ENCODE measurements at places on chromosomes 5 and 9.

GRCh38 chr5:150246429-150246828, 43.1 kb downstream of the CAMK2A start:
- no peak for DNase-seq

- DNase-seq, result no peak
These were observed 3.7 kb downstream of the PKN3 start for GRCh38 chr9:128706045-128706444.

GRCh38 chr5:175698401-175699115, 40.7 kb downstream of the HRH2 start:
- no peak for DNase-seq

GRCh38 chr5:14184725-14185124, 41.6 kb downstream of the TRIO start:
- DNase-seq, result no peak

DNA sequence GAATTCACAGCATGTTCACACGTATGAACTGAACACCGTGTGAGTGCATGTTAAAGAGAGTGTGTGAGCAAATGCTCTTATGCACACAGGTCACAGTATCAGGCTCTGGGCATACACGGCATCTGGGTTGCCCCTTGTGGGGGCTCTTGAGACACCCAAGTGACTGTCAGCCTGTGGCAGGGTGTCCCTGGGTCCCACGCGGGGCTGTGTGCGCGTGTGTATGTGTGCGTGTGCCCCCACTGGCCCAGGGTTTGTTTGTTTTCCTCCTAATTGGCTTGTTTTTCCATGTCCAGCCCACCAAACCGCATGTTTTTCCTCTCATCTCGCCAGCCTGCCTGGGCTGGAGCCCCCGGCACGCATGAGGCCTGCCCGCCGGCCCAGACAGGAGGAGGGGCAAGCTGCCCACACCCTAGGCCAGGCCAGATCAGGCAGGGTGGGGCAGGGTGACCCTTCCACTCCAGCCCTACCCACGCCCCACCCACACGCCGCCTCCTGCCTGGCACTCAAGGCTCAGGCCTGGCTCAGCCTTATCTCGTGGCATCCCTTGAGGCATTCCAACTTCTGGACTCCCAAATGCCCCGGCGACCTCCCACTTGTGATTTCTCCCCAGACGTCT, 28.8 kb downstream of the CNTFR start:
- DNase-seq, result no peak

DNA sequence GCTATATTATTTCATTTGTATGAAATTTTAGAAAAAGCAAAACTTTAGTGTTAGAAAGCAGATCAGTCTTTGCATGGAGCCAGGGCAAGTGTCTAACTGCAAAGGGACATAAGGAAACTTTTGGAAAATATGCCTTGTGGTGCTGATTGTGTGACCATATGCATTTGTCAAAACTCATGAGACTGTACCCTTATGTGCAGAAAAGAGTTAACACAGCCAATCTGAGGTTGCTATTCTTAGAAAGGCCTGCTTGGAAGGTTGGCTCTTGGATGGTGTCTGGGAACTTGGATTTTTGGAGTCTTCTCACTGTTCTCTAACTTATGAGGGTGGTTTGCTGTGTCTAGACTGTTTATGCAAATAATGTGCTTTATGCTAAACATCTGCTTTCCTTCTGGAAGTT, 76.6 kb downstream of the SNX18 start:
- no peak for DNase-seq

- DNase-seq, result no peak
These were observed 1.5 kb downstream of the FAM81B start for GRCh38 chr5:95392593-95393182.

- no peak for DNase-seq
These were observed 464.7 kb upstream of the COX7C start for GRCh38 chr5:86152988-86153560.

GRCh38 chr9:129490583-129491486, 130.1 kb downstream of the C9orf50 start:
- DNase-seq, result no peak

- no peak for DNase-seq
These were observed 70.1 kb downstream of the GNAQ start for GRCh38 chr9:77961541-77961940.

DNA sequence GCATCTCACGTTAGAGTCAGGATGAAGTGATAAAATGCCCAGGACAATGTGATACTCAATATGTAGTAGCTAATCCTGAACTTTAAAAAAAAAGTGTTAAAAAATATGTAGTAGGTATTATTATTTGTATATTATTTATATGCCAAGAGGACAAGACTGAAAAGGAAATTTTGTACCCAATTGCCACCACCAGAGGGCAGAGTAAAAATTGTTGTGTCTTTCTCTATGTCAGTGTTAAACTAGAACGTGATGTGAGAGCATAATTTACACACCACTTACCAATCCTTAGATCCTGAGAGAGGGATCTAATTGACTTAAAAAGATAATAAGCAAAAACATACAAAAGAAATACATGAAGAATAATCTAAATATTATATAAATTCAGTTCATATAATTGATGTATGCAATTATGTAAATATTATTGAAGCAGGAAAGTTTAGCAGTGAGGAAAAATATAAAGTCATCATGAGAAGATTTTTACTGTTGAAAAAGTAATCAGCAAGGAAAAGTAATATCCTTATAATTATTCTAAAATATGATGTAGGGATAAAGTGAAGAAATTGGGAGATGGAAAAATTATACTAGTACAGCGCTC, 288.9 kb downstream of the RAB3C start:
- DNase-seq, result no peak

- no peak for DNase-seq
These were observed 75.9 kb upstream of the PRR16 start for GRCh38 chr5:120388016-120388781.

- DNase-seq, result no peak
These were observed 41.8 kb downstream of the NUP214 start for GRCh38 chr9:131167146-131167692.

- DNase-seq, result no peak
These were observed 123.5 kb upstream of the SLCO6A1 start for GRCh38 chr5:102622262-102622661.

- DNase-seq, result no peak
These were observed 18.8 kb upstream of the ENHO start for GRCh38 chr9:34541540-34541939.

DNA sequence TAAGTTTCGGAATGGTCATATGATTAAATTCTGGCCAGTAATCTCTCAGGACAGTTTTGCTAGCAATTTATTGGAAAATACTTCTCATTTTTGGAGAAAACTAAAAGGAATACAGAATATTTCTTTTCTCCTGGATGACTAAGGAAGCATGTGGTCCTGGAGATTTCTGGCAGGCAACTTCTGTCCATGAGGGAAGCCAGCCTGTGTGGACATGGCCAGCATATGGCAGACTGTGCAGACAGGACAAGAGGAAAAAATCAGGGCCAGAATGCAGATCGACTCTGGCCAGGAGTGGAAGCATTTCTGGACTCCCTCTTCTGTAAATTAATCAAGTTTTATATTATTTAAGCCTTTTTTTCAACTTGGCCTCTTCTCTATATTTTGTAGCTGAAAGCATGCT, 100.4 kb upstream of the CDH18 start:
- no peak for DNase-seq

DNA sequence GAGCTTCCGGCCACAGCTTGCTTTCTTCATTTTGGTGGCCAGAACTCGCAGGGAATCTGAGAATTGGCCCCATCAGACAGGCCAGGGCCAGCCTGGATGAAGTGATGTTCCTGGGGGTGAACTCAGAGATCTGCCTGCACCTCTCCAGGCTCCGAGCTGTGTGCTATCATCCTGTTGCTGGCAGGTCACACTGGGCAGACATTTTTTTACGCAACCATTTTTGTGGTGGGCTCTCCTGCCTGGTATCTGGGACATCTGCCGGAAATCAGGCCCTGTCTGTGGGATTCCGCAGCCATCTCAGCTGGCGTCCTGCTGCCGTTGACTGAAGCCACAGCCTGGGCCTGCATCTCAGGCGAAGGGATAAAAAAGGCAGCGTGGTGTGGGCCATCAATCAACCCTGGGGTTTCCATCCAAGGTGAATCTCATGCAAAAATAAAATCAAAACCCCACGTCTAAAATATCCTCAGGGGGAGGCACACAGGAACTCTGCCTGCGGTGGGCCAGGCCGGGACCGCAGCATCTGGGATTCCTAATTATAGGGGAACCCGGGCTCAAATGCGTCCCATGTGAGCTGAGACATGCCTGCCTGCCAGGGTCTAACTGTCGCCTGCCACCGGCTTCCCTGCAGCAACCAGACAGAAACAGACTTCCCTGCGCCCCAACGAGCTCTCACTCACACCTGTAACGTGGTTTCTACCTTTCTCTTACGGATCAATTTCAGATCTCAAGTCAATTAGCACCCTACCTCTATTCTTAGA, 174.3 kb downstream of the SYK start:
- no peak for DNase-seq

DNA sequence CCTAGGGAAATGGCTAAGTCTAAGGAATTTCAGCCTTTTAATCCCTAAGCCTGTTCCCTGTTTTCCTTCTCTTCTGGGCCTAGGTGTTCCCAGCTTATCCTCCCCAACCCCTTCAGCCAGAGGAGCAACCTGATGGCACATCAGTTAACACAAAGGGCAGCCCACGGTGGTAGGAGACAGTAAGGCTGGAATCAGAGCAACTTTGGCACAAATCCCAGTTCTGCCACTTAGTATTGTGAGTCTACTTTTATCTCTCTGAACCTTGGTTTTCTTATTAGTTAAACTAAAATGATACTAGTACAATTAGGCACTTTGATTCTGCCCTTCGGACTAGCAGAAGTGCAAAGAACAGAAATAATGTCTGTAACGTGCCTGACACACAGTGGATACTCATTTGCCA, 246.8 kb downstream of the SAXO1 start:
- DNase-seq, result no peak

GRCh38 chr5:36491856-36492255, 114.5 kb upstream of the SLC1A3 start:
- no peak for DNase-seq

DNA sequence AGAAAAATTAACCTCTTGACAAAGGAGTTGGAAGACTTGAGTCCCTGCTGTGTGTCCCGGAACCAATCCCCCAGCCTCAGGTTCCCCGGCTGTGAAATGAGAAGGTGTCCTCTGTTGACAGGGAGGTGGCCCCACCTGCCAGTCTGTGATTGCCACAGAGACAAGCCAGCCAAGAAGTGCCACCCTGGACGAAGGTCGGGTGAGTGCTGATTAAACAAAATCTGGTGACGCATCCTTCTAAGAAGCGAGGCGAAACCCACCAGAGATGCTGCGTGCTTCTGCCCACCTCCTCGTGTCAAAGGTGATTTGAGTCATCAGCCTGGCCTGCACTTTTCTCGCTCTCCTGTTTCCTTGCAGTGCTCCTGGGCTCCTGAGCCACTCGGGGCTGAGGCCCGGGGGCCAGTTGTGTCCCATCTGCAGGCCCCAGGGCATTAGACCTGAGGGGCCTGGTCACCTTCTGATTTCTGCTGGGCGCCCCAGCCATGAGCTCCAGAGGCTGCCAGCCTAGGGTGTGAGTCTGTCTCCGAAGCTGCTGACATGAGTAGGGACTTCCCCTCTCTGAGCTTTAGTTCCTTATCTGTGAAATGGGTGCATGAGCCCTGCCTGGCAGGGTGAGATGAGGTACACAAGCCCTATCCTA, 28.7 kb downstream of the NEK6 start:
- no peak for DNase-seq

- DNase-seq, result no peak
These were observed 269.4 kb upstream of the MVB12B start for GRCh38 chr9:126057121-126057825.

DNA sequence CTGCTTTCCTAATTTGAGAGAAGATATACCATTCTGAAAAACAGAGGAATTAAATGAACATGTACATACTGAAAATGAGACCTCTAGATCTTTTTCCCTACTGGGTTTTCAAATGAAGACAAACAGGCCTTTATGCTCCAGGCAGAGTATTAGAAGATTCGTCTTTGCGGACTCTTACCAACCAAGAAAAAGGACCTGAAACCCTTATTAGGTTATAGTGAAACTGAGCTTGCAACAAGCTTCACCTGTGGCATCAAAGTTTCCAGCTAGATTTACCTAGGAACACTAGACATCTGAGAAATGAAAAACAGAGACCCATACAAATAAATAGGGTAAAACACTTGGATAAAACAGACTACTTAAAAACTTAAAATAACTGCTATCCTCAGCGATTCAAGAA, 46.3 kb downstream of the SMIM15 start:
- no peak for DNase-seq

- DNase-seq, result no peak
These were observed 26.4 kb upstream of the REEP5 start for GRCh38 chr5:112948458-112948857.

- no peak for DNase-seq
These were observed 27.8 kb downstream of the PRLR start for GRCh38 chr5:35202319-35203111.

- no peak for DNase-seq
These were observed 1.6 kb upstream of the ASPN start for GRCh38 chr9:92483627-92484545.

DNA sequence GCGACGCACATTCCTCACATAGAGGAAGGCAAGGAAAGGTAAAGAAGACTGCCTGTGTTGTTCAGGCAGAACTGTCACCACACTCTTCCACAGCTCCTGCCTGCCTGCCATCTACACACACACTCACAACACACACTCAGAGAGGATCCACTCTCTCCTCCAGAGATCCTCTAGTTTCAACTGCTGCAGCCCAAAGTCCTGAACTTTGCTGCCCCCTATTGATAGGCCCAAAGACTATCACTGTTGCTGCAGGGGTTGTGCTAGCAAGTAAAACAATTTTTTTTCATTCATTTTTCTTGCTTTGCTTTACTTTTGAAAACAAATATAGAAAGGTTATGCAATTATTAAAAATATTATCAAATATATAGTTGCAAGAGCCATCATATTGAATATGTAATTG, 5.9 kb upstream of the CFAP90 start:
- peak; percentile 12 for DNase-seq

DNA sequence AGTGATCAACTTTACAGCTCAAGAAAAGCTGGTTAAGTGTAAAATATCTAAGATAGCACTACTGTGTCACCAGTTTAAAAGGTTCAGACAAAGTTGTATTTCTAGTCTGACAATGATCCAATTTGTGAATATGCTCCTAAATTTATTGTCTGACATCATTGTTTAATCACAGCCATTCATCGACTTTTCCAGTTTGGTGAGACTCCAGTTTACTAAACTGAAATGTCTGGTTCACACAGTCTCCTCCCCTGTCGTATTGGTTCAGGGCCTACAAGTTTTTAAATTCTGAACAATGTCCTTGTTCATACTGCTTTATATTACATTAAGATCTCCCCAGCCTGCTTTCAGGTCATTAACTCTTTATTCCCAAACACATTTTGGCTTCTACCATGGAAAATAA, 161.4 kb downstream of the CHSY3 start:
- DNase-seq, result no peak

DNA sequence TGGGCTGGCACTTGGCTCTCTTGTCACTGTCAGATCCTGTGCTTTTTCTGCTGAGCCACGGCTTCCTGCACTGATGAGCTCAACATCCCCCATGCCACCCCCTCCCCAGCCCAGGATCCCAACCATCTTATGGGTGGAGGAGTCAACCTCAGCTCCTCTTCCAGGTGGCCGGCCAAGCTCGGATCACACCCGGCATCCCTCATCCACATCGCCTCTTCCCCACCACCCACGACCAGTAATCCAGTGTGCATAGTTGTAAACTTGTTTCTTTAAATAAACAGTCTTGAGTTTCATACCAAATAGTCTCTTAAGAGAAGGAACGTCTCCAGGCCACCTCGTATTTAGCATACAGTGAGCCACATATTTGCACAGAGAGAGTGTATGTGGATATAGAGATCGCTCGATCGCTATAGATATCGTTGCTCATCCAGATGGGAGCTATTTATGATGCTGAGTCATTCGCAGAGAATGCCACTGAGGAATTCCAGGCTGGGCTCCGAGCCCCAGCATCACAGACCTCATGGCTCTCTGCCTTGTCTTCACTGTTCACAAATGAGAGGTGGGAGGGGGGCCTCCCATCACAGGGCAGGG, 61.8 kb upstream of the CPLX2 start:
- peak; percentile 52 for DNase-seq
